ENCODE measurements at places on chromosomes 13 and 19. TPM values are rescaled to one million over a fixed set of nuclear protein-coding genes. Genes with fewer than 3 reads are reported as not detected.
A peak's percentile ranks its signal among the peaks of the same experiment; 100 is the strongest.

GRCh38 chr13:30711375-30711774, 24.0 kb upstream of the ALOX5AP start:
- DNase-seq, result peak; percentile 88

DNA sequence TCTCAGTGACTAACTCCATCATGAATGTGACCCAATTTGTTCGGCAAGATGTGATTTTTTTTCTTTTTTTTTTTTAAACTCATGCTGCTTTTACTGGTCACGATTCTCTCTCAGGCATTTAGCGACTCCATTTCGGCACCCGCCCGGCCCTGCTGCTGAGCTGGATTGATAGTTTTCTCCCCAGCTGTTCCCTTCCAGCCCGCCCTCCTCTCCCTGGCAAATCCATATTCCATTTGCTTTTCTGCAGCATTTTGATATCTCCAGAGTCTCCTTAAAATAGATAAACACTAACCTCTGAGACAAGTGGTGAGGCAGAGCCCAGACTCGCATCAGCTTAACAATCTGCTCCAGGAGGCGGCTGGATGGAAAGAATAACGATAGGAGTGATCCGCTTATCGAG, 55.5 kb upstream of the KATNAL1 start:
- no peak for DNase-seq

DNA sequence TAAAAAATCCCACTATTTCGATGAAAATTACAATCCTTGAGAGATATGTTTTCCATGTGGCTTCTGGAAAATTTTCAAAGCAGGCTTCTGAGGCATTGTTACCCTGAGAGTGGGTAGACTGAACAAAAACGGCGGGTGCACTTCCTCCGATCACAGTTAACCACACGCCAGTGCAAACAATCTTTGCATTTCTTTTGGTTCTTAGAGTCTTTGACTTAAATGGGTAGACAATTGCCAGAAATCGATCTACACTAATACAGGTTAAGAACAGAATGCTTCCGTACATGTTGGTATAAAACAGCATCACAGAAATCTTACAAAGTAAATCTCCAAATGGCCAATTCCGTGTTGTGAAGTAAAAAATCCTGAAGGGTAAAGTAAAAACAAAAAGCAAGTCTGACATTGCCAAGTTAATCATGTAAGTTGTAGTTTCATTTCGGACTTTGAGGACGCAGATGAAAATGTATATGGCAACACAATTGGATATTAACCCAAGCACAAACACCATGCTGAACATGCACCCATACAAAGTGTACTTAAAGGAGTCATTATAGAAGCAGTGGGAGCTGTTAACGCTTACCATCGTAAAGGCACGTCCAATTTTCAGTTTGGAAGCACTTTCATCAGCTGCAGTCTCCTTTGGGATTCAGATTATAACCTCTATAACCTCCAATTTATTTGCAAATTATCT, 927 bp downstream of the LPAR6 start:
- DNase-seq, result peak; percentile 31

- no peak for DNase-seq
Measured at GRCh38 chr19:47378246-47378645, 29.1 kb downstream of the DHX34 start.

DNA sequence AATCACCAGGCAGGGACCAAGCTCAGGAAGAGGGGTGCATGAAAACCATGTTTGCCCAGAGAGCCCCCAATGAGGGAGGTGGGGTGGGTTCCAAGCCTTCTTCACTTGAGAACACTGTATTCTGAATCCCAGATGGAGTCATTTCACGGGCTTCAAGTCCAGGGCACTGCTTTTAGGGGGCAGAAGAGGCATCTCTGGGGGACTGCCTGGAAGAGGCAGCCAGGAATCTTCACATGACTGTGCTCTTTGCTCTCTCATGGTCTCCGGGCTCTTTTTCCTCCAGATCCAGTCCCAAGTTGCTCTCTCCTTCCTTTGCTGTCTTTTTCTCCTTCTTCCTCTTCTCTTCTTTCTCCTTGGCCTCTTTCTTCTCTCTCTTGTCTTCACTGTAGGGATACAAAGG, 5.7 kb downstream of the SMIM24 start:
- DNase-seq, result no peak

GRCh38 chr13:49953560-49953959, 17.4 kb upstream of the SPRYD7 start:
- DNase-seq, result no peak

- peak; percentile 25 for DNase-seq
Measured at GRCh38 chr19:1315470-1316166, 29.9 kb downstream of the EFNA2 start.

GRCh38 chr19:17606590-17607185, 51.2 kb downstream of the COLGALT1 start:
- DNase-seq, result no peak

- peak; percentile 69 for DNase-seq
Measured at GRCh38 chr19:10644260-10645007, 9.7 kb upstream of the ILF3 start.

- DNase-seq, result peak; percentile 48
Measured at GRCh38 chr13:29917650-29918049, 67.2 kb upstream of the UBL3 start.

GRCh38 chr19:18841400-18841799, 9.6 kb downstream of the UPF1 start:
- DNase-seq, result no peak

DNA sequence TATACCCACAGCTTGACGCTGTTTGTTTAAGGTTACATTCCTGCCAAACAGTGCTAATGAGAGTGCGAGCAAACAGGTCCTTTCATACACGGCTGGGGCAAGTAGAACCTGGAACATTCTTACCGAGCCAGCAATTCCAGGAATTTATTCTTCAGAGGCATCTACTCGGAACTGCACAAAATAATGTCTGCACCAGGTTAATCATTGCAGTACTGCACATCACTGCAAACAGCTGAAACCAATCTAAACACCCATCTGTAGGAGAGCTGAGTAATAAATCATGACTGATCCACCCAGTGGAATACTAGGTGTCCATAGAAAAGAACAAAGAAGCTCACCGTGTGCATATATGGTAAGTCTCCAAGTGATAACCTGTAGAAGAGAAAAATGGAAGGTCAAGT, 1.2 kb upstream of the ZNF579 start:
- DNase-seq, result no peak

GRCh38 chr13:112978561-112979405, 9.8 kb downstream of the MCF2L start:
- DNase-seq, result no peak

GRCh38 chr13:50014386-50014785, 858 bp upstream of the KCNRG start:
- DNase-seq, result no peak

Gene ZNF675
- 11.1 TPM for total RNA-seq

Gene LYPD3
- total RNA-seq, result not detected

Gene RB1
- total RNA-seq, result 15.4 TPM

Gene PSG2
- total RNA-seq, result 0.28 TPM

Data from IMR-90 (cell line).